Stimulated activated CD4-positive, alpha-beta T cell treated with anti-CD3 and anti-CD28 coated beads, Interleukin-15, amount 100 ng/mL, for 1 hour (primary cell): ENCODE measurements at places on chromosomes 4 and X.
A peak's percentile ranks its signal among the peaks of the same experiment; 100 is the strongest.

- DNase-seq: no peak
Measured at GRCh38 chr4:184477201-184477999, 3.0 kb upstream of the IRF2 start.

DNA sequence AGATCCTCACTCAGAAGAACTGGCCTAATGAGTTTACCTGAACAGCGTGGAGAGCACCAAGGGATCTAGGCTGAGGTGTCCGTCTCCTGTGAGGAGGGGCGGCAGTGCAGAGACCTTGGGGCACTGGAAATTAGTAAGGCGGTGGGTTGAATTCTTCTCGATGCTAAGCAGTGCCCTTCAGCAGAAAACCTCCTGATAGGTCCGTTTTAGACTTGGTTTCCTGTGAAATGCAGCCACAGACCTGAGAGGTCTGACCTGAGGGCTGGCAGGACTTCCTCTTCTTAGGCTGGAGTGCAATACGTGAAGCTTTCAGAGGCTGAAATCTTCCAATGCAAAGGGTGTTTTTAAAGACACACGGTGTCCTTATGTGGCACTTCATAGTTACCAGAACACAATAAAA is at the start of gene CLNK:
CLNK (minus strand) TSS at position 138 of the 400 bp plus-strand sequence. CDS start 16,899 bp downstream, outside the sequence.
- DNase-seq: no peak

- no peak for DNase-seq
Measured at GRCh38 chr4:83040269-83040668, 5.3 kb downstream of the COPS4 start.

DNA sequence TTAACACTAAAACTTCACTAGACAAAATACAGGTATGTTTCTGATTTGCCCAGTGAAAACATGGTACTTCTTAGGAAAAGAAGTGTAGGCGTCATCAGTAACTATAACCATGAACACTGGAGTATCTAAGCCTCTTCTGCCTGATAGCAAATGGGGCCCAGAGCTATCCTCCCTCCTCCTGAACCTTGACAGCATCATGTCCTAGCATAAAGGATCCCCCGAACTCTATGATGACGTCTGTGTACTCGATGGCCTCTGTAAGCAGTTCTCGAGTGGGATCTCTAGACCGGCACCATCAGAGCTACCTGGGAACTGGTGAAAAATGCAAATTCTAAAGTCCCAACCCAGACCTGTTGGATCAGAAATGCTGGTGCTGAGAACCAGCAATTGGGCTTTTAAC is 36.3 kb upstream of the MTNR1A start:
- no peak for DNase-seq

DNA sequence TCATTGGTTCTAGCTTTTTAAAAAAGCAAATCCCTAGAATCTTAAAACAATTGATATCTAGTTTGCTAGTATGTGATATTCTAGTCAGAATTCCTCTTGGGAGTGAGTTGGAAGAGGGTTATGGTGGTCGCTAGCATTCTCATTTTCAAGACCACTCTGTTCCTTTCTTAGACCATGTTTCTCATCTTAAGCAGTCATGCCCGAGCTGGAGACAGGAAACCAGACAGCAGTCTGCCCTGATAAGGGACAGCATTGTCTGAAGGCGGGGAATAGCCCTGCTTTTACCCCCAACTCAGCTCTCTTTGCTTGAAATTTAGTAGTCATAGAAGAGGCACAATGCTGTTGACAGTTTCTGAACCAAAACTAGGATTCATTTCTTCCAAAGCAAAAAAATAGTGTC is 5.2 kb downstream of the KLF3 start:
- DNase-seq: no peak

GRCh38 chrX:137855490-137855889 is 289.6 kb downstream of the ZIC3 start:
- no peak for DNase-seq

DNA sequence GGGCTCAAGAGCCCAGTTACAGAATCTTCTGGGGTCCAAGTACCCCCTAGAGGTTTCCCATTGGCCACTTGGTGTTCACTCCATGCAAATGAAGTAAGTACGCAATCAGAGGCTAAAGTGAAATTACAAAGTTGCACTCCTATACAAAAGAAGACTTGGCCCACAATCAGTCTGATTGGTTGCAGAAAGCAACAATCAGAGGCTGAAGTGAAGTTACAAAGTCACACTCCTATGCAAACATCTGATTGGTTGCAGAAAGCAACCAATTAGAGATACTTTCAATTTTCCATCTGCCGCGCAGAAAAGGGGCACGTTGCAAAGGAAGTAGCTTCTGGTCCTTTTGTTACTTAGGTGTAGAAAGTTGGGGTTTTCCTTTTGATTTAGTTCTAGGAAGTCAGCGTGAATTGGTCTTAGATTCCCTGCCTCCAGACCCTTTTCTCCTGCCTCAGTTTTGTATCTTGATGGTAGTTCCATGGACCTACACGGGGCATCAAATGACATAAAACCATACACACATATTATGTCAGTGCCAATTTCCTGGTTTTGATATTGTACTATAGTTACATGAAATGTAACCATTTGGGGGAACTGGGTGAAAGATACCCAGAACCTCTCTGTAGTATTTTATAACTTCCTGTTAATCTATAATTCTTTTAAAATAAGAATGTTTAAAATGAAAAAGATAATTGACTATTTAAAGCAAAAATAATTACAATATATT is 12.4 kb upstream of the PIN4 start:
- DNase-seq: peak; percentile 1

GRCh38 chrX:39477762-39478120 is 620.0 kb downstream of the BCOR start:
- DNase-seq: no peak

- no peak for DNase-seq
Measured at GRCh38 chrX:115602729-115603389, 41.9 kb downstream of the PLS3 start.

DNA sequence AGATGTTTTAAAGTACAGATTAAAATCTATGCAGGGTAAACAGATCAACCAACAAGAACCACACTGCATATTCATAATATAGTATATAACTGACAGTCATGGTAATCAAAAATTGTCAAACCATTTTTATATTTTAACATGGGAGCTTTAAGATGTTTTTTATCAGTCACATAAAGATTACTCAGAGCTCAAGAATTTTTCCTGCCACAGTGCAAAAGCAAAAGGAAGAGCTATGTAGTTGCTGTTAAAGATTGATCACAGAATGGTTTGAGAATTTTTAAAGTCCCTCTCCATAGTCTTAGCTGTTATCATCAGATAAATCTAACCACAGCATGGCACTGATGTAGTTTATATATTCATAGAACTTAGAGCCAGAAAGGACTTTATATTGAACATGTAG is 8.5 kb downstream of the RAB9B start:
- DNase-seq: no peak

- no peak for DNase-seq
Measured at GRCh38 chr4:110623718-110624397, 981 bp upstream of the PITX2 start.

DNA sequence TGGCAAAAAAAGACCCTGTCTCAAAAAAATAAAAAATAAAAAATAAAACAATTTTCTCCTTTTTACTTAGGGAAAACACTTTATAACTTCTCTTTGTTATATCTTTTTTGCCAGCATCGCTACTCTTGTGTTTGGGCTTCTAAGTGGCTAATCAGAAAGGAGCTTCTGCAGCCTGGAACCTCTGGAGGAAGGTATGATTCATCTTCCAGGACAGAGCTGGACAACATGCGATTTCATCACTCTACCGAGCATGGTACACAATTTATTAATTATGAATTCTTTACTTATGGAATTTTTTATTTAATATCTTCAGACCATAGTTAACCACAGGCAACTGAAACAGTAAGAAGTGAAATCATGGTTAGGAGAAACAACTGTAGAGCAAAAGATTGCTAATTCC is 1254.3 kb upstream of the AGA start:
- DNase-seq: no peak

GRCh38 chr4:188534917-188535316 is 395.7 kb downstream of the TRIML1 start:
- DNase-seq: no peak

GRCh38 chr4:75662626-75663025 is 10.6 kb downstream of the G3BP2 start:
- no peak for DNase-seq

GRCh38 chrX:46642145-46642544 is 68.6 kb downstream of the CHST7 start:
- DNase-seq: no peak
